ENCODE measurements at places on chromosomes 11 and 22.

- no peak for DNase-seq
Measured at GRCh38 chr22:48054596-48054995, 1292.1 kb downstream of the TBC1D22A start.

DNA sequence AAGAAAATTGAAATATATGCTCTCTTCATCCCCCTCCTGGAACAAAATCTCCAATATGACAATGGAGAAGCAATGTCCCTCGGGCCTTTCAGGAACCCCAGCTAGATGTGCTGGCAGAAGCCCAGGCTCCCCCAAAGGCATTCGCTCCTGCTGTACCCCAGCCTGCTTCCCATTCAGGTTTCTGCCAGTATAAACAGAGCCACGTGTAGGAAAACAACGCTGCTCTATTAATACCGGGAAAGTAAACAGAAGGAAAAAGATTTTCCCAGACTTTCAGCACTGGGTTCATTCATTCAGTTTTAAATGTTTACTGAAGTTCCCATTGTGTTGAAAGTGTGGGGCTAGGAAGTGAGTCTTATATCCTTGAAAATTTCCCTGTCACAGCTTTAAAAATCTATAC lies 147.1 kb downstream of the CADM1 start:
- DNase-seq = no peak

GRCh38 chr11:121389651-121390050 lies 62.5 kb upstream of the SORL1 start:
- no peak for DNase-seq

DNA sequence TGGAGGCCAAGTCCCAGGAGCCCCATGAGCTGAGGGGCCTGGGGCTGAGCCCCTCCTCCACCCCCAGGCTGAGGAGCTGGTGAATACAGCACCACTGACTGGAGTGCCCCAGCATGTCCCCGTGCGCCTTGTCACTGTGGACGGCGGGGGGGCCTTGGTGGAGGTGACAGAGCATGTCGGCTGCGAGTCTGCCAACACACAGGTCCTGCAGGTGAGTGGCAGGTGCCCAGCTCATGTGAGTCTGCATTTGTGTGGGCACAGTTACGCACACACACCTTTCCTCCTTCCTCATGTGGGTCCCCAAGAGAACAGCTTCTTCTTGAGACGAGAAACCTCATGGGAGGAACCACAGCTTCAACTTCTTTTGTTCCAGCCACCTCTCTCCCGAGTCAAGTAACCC lies 7.7 kb downstream of the TMEM132A start:
- no peak for DNase-seq

GRCh38 chr11:10441652-10442503 lies 13.2 kb upstream of the AMPD3 start:
- no peak for DNase-seq

All from SIG-M5 (cell line).